Cardiac fibroblast (primary cell): ENCODE measurements at places on chromosomes 6 and 20.

DNA sequence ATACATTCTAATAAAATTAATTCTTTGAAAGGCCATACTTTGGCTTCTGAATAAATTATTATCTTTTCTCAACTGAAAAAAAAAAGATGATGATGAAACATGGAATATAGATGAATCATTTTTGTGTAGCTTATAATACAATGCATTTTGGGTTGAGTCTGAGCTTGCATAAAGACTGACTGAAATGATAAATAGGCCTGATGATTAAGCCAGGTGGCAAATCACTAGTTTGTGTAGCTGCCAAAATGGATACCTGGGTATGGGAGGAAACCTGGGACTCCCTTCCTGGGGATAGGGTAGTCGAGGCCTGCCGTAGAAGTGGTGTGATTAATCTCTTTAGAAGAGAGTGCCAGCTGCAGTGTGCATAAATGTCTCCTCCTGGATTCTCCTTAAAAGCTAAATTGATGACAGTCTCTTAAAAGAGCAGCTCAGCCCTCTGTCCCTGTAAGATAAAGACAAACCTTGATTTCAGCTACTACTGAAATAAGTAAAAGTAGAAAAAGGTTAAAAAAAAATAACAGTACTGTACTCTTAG is 275.1 kb downstream of the GRIK2 start:
- peak; percentile 6 for DNase-seq

DNA sequence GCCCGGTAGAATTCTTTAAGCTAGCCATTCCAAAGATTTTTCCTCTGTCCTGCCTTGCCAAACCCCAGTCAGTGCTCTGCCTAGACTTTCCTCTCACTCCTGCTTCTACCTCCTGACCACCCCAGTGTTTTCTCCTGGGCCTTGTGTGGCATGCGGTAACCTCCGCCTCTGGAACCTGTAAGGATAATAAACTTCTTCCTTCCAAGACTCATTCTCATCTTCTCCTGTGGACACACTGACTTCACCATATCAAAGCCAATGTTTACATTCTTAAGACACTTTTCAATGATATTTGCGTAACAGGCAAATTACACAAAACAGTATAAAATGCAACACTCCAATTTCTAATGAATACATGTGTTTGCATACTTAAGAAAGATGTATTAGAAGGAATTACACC is 354.6 kb downstream of the RNF144B start:
- no peak for DNase-seq

- DNase-seq, result no peak
Measured at GRCh38 chr6:136893187-136893586, 28.9 kb upstream of the SLC35D3 start.

GRCh38 chr6:100088009-100088408 is 94.0 kb upstream of the MCHR2 start:
- DNase-seq, result peak; percentile 64

DNA sequence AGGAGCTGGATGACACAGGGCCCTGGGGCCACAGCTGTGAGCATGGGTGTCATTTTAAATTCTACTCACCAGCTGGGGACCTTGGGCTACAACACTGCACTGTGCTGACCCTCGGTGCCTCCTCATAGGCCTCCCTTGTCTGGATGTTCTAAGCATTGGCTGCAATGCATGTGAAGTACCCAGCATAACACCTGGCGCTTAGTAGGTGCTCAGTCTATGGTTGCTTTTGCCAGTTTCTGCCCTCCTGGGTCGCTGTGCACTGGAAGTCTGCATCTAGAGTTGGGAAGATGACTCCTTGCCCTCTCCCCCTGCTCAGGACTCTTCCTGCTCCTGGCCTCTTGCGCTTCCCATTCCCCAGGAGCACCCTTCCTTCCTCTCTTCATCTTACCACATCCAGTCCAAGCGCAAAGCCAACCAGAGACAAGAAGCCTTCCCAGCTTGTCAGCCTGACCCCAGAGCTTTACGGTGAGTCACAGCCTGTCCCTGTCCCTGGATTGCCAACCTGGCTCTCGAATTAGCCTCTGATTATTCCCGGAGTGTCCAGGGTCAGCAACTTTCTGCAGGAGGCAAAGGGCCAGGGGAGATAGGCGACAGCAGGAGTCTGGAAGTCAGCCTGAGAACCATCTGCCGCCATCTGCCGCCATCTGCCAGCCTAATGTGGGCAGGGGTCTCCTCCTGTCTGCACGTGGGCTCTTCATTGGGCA is 8.8 kb downstream of the SLC13A3 start:
- no peak for DNase-seq
